ENCODE measurements at places on chromosomes 7 and 10. TPM values are rescaled to one million over a fixed set of nuclear protein-coding genes. Genes with fewer than 3 reads are reported as not detected.

- H3K27me3 ChIP-seq: no peaks in the 10 kb centered on the region
- no peak for DNase-seq
- H3K27ac ChIP-seq: no peak overlapping the region
- H3K36me3 ChIP-seq: no peaks in the 10 kb centered on the region
- H3K4me1 ChIP-seq: peaks cover 81% of the 10 kb centered on the region
These were observed 63.2 kb downstream of the CCNY start for GRCh38 chr10:35399414-35400009.

DNA sequence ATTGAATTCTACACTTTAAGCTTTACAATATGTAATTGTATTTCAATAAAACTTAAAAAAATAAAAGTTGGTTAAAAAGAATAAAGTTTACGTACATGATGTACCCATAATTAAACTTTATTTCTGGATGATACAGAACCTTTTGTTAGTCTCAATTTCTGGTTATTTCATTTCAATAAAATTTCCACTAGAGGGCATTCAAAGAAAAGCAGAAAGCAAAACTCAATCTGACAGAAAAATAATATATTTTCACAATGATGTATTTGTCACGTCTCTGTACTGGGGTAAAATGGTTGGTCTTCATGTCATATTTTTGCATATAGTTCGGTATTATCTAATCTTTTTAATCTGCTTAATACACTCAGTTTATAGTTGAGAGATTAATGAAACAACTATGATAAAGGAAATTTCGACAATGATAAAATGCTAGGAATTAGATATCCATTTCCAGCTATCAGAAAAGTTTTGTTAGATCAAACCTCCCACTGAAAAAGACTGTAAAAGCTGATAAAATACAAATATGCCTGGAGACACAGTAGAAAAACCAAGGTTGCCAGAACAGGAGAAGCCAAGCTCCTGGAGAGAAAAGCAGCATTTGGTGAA lies 27.4 kb downstream of the ASZ1 start:
- no peak overlapping the region for H3K4me3 ChIP-seq
- no peaks in the 10 kb centered on the region for H3K4me1 ChIP-seq
- H3K27ac ChIP-seq: no peak overlapping the region

DNA sequence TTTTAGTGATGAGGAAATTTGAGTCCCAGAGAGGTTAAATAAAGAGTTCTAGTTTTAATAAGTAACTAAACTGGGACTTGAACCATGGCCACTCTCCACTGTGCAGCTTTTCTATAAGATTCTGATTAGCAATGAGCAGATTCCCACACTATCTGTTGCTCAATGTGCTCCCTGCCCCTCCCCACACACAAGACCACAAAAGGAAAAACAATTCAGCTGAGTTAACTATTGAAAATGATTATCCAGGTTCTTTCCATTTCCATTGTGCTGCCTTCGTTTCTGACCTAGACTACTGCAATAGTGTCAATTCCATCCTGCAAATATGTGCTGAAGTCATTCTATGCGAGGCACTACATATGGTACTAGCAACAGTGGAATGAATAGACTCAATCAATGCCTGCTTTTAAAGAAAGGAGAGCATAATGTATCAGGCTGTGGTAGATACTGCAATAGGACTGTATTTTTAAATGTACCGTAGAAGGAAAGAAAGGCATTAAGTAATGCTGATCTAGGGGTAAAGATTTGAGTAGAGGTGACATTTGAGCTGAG lies 97.0 kb downstream of the SEMA3C start:
- H3K4me1 ChIP-seq: peaks cover 4% of the 10 kb centered on the region
- no peak overlapping the region for H3K27ac ChIP-seq
- no peak for DNase-seq
- no peak overlapping the region for H3K4me3 ChIP-seq
- H3K27me3 ChIP-seq: no peaks in the 10 kb centered on the region

DNA sequence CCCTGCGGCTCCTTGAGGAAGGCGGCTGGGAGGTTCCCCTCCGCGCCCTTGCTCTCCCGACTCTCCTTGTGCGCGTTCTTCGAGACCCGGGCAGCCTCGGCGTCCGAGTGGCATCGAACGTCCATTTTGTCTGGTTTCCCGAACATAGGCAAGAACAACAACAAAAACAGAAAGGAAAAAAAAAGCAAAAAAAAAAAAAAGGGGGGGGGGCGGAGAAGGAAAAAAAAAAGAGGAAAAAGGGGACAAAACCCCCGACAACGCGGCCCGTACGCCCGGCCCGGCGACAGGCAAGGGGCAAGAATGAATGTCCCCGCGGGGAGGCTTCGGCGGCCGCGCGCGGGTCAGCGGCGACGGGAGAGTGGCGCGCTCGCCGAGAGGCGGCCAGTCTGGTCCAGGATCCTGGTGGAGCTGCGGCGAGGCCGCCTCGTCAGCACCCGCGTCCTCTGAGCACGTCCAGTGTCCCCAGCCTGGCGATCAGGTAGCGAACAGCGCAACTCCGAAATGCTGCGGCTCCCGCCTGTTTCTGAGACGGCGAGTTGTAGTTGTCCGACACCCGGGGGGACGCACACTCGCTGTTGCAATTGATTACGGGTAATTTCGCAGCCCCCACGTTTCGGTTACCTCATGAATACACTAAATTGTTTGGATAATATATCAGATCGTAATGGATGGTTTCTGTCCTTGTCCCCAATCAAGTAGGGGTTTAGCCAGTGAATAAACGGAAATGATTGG lies at the start of gene VAX1:
VAX1 (minus strand) TSS at position 360 of the 732 bp plus-strand sequence; CDS start at position 146, 214 bp downstream.
- H3K27ac ChIP-seq: no peak within 1 kb of the TSS
- peaks cover 7% of the 10 kb centered on the region for H3K27me3 ChIP-seq
- no peaks in the 10 kb centered on the region for H3K36me3 ChIP-seq
- DNase-seq: no peak
- H3K4me1 ChIP-seq: no peaks in the 10 kb centered on the region

- H3K4me3 ChIP-seq: no peak overlapping the region
- DNase-seq: no peak
- H3K4me1 ChIP-seq: no peaks in the 10 kb centered on the region
- no peaks in the 10 kb centered on the region for H3K36me3 ChIP-seq
These were observed 36.7 kb upstream of the LRRC4 start for GRCh38 chr7:128067983-128068382.

The LRRN3 gene
- total RNA-seq: 0.30 TPM

The GNAI1 gene
- 11.3 TPM for total RNA-seq

The CDC14C gene
- total RNA-seq: not detected
